H9 (cell line): ENCODE measurements at places on chromosomes 2 and 18. TPM values are rescaled to one million over a fixed set of nuclear protein-coding genes. Genes with fewer than 3 reads are reported as not detected.

BCL11A gene
- total RNA-seq = 91.4 and 92.7 TPM in 2 replicates

C2orf81 gene
- total RNA-seq = 2.4 and 3.5 TPM in 2 replicates

SP100 gene
- 0.28 and 0.86 TPM in 2 replicates for total RNA-seq

DNA sequence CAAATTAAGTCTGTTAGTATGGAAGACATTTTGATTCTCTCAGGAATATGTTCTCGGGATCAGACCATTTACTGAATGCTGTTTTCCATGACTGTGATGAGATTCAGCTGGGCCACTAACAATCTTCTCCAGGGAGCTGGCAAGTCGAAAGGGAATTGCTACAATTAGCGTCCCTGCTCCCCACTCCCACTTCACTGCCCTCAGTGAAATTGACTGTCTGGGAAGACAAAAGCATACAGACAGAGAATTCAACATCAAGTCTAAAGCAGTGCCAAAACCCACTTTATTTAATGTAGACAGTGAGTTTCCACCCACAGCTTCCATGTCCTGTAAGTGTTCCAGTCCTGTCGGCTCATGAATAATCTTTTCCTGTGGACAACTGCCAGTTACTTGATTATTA lies 34.0 kb upstream of the COL3A1 start:
- no peaks in the 10 kb centered on the region for H3K4me1 ChIP-seq
- H3K27ac ChIP-seq = no peak overlapping the region
- H3K27me3 ChIP-seq = no peaks in the 10 kb centered on the region

DNA sequence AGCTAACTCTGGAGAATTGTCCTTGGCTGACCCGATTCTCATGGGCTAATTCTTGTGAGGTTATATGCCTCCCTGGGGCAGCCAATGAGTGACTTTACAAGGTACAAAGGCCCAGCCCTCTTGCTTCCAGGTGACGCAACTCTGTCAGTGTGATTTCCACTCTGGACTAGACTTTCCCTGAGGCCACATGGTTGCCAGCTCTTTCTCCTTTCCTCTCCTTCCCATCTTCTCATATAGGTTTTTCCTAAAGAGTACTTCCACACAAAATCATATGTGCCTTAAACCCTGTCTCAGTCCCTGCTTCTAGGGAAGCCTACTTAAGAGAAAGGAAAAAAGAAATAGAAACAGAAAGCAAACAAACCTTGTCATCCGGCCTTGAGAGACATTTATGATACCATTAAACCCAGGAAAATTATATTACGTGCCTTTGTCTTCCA lies 226.2 kb upstream of the ZSWIM2 start:
- H3K27ac ChIP-seq = no peak overlapping the region
- H3K36me3 ChIP-seq = peaks cover 7% of the 10 kb centered on the region; the same call in 1 of the 2 replicates
- H3K27me3 ChIP-seq = no peaks in the 10 kb centered on the region
- DNase-seq = no peak
- no peaks in the 10 kb centered on the region; the same call in 1 of the 2 replicates for H3K4me1 ChIP-seq

ADGRF3 gene
- 0.09 and 0.29 TPM in 2 replicates for total RNA-seq

DNA sequence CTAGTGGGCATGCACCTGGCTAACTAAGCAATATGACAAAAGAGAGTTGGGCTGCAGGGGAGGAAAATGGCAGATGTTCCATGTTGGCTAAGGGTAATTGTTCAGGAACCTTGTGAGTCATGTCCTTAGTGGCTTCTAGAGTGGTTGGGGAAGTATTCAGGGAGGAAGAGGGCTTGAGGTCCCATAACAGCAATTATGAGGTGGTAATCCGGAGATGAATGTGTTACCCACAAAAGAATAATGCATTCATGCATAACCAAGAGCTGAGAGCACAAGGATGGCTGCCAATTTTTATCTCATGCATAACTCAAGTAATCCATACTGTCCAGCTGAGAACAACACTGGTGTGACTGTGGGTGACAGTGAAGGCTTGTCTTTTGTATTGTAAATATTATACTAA lies 42.9 kb downstream of the TMEFF2 start:
- no peaks in the 10 kb centered on the region for H3K4me1 ChIP-seq
- no peak overlapping the region for H3K4me3 ChIP-seq
- DNase-seq = no peak
- no peaks in the 10 kb centered on the region for H3K36me3 ChIP-seq
- no peaks in the 10 kb centered on the region for H3K27me3 ChIP-seq

PCGF1 gene
- 23.8 and 28.1 TPM in 2 replicates for total RNA-seq

ZNF396 gene
- 0.94 and 1.2 TPM in 2 replicates for total RNA-seq

MAP3K19 gene
- total RNA-seq = not detected in 2 replicates

- no peaks in the 10 kb centered on the region for H3K36me3 ChIP-seq
- DNase-seq = no peak
- no peaks in the 10 kb centered on the region for H3K27me3 ChIP-seq
- no peak overlapping the region for H3K4me3 ChIP-seq
- H3K27ac ChIP-seq = no peak overlapping the region
These were observed 347.8 kb downstream of the ALK start for GRCh38 chr2:29573612-29574011.

BMPR2 gene
- 15.2 and 17.3 TPM in 2 replicates for total RNA-seq

- no peak overlapping the region for H3K27ac ChIP-seq
- no peak overlapping the region for H3K4me3 ChIP-seq
- DNase-seq = peak; percentile 39
- no peaks in the 10 kb centered on the region for H3K4me1 ChIP-seq
- no peaks in the 10 kb centered on the region for H3K27me3 ChIP-seq
- H3K36me3 ChIP-seq = no peaks in the 10 kb centered on the region
These were observed 76.5 kb downstream of the CYBRD1 start for GRCh38 chr2:171598713-171599319.

DNA sequence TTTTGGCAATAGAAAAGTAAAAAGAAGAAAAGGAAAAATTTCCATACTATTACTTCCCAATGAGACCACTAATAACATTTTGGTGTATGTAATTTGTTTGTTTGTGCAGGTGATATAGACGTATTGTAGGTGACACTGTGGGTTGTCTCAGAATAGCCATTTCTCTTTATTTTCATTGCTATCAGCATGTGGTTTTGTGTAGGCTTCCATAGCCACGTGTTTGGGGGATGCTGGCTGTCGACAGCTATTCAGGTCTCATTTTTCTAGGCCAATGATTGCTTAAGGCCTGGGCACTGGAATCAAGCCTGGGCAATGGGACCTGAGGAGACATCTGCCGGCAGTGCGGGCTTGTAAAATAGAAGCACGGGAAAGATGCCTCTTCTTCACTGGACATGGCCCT lies 71.0 kb upstream of the KCTD1 start:
- H3K27ac ChIP-seq = no peak overlapping the region
- H3K27me3 ChIP-seq = no peaks in the 10 kb centered on the region
- no peak for DNase-seq
- H3K4me3 ChIP-seq = no peak overlapping the region
- H3K36me3 ChIP-seq = peaks cover 10% of the 10 kb centered on the region

- no peak overlapping the region for H3K4me3 ChIP-seq
- H3K36me3 ChIP-seq = no peaks in the 10 kb centered on the region
- DNase-seq = no peak
- H3K4me1 ChIP-seq = peaks cover 4% of the 10 kb centered on the region; the same call in 1 of the 2 replicates
- H3K27me3 ChIP-seq = no peaks in the 10 kb centered on the region
These were observed 9.9 kb upstream of the KLF11 start for GRCh38 chr2:10033251-10034006.

DNA sequence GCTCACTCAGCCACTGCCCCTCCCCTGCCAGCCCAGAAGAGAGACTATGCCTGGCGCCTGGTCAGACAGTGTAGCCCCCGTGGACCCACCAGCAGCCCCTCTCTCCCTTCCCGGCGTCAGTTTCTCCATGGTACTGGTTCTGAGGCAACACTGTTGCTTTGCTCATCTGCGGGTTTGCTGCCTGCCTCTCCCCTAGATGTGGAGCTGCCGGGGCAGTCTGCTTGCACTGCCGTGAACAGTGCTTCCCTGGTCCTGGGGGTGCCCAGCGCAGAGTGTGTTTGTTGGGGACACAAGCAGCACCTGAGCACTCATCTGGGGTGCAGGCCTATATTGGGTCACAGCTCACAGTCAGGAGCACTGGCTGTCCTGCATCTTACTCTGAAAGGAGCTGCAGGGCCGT lies 309.9 kb downstream of the NDUFA10 start:
- H3K27ac ChIP-seq = no peak overlapping the region
- peaks cover 13% of the 10 kb centered on the region for H3K36me3 ChIP-seq
- peak; percentile 14 for DNase-seq
- no peaks in the 10 kb centered on the region for H3K27me3 ChIP-seq
- H3K4me3 ChIP-seq = no peak overlapping the region

DNA sequence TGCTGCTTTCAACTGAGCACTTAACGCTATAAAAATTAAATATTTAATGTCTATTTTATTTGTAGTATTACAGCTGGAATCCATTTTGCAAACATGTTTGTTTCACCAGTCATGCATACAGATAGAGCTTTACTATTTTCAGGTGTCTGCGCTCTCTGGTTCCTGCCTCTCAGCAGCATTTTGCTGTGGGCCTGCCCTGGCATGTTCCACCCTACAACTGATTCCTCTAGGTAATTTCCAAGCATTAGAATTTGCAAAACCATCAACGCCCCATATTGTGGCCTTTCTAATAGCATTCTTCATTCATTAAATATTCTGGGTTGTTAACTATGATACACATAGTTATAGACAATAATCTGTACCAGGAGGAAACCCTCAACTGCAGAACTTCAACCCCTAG lies 266.4 kb upstream of the DLGAP1 start:
- no peak overlapping the region for H3K4me3 ChIP-seq
- H3K36me3 ChIP-seq = no peaks in the 10 kb centered on the region; the same call in 2 of the 3 replicates

DNA sequence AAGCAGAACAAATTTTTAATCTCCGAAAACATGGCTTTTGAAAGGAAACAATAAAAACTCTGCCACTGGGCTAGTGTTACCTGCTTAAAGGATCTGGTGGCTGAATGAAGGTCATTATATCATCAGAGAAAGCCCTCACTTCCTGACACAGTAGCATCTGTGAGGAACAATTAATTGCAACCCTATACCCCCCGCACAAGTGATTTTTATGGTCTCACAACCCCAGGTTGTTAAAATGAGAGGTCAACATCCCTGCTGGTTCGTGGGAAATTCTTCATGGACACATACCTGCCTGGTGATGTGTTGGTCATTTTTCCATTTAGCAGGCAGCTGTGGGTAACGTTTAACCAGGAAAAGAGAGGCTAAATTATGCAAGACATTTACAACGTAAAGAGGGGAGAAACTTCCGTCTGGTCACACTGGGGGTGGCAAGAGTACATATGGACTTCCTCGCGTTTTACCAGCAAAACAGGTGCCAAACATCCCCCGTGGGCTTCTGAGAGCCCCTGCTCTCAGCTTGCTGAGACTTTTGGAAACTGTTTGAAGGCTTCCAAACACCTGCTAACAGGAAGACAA lies 29.2 kb downstream of the NIFK start:
- DNase-seq = no peak
- no peak overlapping the region for H3K4me3 ChIP-seq
- H3K27ac ChIP-seq = no peak overlapping the region

- DNase-seq = peak; percentile 26
- no peak overlapping the region for H3K27ac ChIP-seq
- no peaks in the 10 kb centered on the region for H3K4me1 ChIP-seq
- H3K4me3 ChIP-seq = no peak overlapping the region; the same call in 2 of the 3 replicates
- no peaks in the 10 kb centered on the region for H3K27me3 ChIP-seq
These were observed 74.0 kb downstream of the SLC66A2 start for GRCh38 chr18:79877163-79878091.

HNMT gene
- total RNA-seq = 1.3 and 1.9 TPM in 2 replicates

GRCh38 chr2:219298759-219299371 lies 10.3 kb downstream of the PTPRN start:
- H3K27me3 ChIP-seq = no peaks in the 10 kb centered on the region; the same call in 1 of the 2 replicates
- peak overlapping the region; percentile 26; the same call in 1 of the 2 replicates for H3K4me3 ChIP-seq
- no peaks in the 10 kb centered on the region for H3K4me1 ChIP-seq
- DNase-seq = peak; percentile 89
- no peak overlapping the region for H3K27ac ChIP-seq
- peaks cover 4% of the 10 kb centered on the region; the same call in 1 of the 2 replicates for H3K36me3 ChIP-seq

BOK gene
- 33.9 and 35.6 TPM in 2 replicates for total RNA-seq

DNA sequence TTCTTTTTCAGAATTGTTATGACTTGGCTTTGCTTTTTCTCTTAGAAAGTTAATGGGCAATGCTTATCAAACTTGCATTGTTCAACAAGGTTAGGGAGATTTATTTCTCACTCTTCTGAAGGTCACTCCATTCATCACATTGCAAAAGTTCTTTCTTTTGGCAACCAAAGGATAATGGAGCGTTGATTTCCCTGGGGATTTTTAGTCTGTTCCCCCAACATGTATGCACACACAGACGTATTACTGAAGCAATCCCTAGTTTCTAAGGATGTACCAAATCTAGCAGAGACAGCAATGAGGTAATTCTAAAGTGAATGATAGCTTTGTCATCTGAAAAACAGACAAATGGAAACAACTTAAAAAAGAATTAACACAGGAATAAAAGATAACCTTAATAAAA lies 349.1 kb downstream of the NYAP2 start:
- H3K4me1 ChIP-seq = no peaks in the 10 kb centered on the region
- H3K27ac ChIP-seq = no peak overlapping the region
- no peaks in the 10 kb centered on the region for H3K27me3 ChIP-seq
- DNase-seq = no peak
- no peak overlapping the region for H3K4me3 ChIP-seq

NFATC1 gene
- total RNA-seq = 5.3 and 5.5 TPM in 2 replicates

PSMA8 gene
- not detected in 2 replicates for total RNA-seq

DNA sequence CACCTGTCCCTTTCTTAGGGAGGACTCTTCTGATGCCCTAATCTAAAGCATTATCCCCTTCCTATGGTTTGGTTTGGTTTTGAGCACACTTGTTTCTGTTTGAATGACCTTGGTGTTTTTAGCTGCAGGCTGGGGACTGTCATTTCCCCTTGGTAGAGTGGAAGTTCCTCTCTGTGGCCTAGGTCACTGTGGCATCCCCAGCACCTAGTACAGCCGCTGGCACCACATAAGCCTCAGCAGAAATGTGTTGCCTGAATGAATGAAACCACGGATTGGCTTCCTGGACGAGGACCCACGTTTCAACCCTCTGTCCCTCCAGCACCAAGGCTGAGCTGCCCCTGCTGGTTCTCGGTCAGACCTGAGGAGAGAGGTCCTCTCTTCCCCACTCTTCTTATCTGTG lies 159.9 kb downstream of the CTIF start:
- DNase-seq = no peak
- H3K4me1 ChIP-seq = no peaks in the 10 kb centered on the region
- no peak overlapping the region for H3K4me3 ChIP-seq
- H3K27me3 ChIP-seq = no peaks in the 10 kb centered on the region

DNA sequence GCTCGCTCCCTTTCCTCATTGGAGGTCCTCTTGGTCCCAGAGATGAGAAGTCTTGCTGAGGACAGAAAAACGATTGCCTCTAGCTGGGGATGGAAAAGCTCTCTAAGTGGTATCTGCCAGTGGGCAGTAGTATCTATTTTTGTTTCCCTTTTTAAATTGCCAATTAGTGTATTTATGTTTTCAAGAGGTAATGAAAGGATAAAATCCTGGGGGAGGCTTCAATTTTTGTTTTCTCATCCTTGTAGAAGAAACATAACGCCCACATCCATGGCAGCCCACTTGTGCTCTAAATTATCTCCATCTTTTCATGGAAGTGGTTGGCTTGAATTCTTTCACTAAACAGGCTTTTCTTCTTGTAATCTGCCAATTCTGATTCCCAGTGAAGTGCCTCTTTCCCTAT lies 14.3 kb downstream of the ANKRD29 start:
- no peaks in the 10 kb centered on the region; the same call in 1 of the 2 replicates for H3K4me1 ChIP-seq
- no peaks in the 10 kb centered on the region for H3K27me3 ChIP-seq
- no peak overlapping the region for H3K27ac ChIP-seq
- DNase-seq = no peak
- no peaks in the 10 kb centered on the region for H3K36me3 ChIP-seq

GRCh38 chr2:217951521-217952247 lies 51.1 kb downstream of the TNS1 start:
- no peak overlapping the region for H3K27ac ChIP-seq
- H3K4me3 ChIP-seq = no peak overlapping the region
- H3K4me1 ChIP-seq = peaks cover 4% of the 10 kb centered on the region; the same call in 1 of the 2 replicates

TTC21B gene
- total RNA-seq = 16.6 and 18.8 TPM in 2 replicates
